ENCODE measurements at places on chromosomes 6 and 20.

- DNase-seq, result no peak
Measured at GRCh38 chr6:105898286-105898685, 187.8 kb upstream of the PRDM1 start.

GRCh38 chr6:88114838-88115237 is 51.3 kb downstream of the CNR1 start:
- no peak for DNase-seq

DNA sequence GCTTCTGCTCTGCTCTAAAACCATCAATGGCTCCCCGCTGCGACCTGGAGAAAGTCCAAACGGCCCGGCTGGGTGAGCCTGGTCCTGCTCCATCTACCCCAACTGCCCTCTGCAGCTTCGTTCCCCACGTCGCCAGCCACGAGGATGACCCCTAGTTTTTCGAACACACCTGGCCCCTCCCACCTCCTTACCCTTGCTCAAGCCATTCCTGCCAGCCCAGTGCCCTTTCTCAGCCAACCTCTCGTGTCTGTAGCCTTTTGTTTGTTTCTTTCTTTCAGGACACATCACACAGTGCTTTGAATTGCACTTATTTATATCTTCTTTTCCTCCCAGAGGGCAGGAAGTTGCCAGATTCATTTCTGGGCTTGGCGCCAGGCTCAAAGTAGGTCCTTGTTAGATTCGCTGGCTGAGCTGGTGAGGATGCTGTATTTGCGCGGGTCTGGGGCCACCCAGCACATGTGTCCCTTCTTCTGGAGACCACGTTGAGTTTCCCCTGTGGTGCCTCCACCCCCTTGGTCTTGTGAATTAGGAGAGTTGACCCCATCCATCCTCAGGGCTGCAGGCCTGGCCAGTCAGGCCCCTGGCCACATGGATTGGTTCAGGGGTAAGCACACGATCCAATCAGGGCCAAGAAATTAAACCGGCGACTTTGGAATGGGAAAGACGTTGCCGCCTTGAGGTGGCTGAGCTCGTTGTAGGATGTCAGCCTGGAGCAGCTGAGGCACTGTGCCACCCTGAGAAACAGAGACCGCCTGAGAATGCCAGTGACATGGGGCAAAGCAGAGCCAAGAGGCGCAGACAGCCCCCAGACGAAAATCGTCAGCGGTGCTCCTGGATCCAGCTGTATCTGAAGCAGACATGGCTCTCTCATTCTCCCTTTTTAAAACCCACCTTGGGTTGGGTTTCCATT is 156.0 kb downstream of the CEBPB start:
- DNase-seq, result peak; percentile 58

DNA sequence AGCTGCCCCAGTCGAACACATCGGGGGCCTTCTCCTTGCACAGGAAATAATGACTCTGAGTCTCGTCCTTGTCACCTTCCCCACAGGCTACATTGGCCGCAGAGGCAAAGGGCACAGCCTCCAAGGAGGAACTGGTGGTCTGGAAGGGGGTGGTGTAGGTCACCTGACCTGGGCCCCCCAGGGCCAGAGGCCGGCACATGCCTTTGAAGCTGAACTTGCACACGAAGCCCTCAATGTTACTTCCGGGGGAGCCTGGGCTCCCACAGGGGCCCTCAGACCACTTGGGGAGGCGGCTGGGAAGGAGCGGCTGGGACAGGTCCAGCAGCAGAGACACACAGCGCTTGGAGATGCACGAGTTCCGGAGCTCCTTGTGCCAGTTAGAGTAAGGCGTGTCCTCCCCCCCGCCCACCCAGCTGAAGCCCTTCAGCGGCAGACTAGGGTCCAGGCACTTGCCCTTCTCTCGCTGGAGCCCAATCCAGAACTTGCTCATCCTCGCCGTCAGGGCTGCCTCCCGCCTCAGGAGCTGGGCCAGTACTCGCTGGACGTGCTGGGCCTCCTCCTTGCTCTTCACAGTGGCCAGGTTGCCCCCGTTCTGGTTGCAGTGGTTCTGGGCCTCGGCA is 578 bp downstream of the CD93 start:
- peak; percentile 41 for DNase-seq

GRCh38 chr6:168136622-168137021 is 57.6 kb upstream of the FRMD1 start:
- no peak for DNase-seq

- no peak for DNase-seq
Measured at GRCh38 chr20:48215536-48215935, 430.3 kb upstream of the SULF2 start.

- no peak for DNase-seq
Measured at GRCh38 chr6:86459978-86460377, 477.4 kb upstream of the HTR1E start.

- DNase-seq, result no peak
Measured at GRCh38 chr6:56328728-56329090, 81.3 kb upstream of the COL21A1 start.

GRCh38 chr6:139600919-139601475 is 226.5 kb upstream of the CITED2 start:
- DNase-seq, result no peak

DNA sequence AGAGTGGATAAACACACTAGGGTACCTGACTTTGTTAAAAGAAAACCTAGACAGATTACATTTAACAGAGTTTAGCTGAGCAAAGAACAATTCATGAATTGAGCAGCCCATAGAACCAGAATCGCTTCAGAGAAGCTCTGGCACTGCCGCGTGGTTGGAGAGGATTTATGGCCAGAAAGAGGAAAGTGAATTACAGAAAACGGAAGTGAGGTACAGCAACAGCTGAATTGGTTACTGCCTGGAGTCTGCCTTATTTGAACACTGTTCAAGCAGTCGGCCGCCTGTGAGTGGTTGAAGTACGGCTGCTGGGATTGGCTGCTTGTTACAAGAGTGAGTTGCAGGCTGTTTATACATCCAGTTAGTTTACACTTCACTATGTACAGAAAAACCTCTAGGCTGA is 253.8 kb upstream of the CDYL start:
- DNase-seq, result peak; percentile 20

- no peak for DNase-seq
Measured at GRCh38 chr6:150646228-150646627, 46.5 kb downstream of the PLEKHG1 start.

DNA sequence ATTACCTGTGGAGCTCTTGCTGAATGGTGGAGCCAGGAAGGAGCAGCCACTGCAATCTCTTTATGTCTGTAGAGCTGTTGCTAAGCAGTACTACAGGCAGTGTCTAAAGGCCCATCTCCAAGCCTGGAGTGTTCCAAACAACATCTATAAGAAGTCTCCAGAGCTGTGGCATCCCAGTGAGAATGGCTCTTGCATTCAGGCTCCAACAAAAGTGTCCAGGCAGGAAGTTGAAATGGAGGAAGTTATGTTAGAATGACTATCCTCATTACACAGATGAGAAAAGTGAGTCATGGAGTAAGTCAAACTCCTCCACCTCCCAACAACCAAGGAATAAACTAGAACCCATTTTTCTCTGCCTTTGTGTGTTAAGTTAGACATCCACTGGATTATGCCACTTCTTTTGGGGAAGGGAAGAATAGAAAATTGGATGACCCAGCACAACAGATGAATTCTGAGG is 288.5 kb upstream of the STXBP5 start:
- peak; percentile 86 for DNase-seq

DNA sequence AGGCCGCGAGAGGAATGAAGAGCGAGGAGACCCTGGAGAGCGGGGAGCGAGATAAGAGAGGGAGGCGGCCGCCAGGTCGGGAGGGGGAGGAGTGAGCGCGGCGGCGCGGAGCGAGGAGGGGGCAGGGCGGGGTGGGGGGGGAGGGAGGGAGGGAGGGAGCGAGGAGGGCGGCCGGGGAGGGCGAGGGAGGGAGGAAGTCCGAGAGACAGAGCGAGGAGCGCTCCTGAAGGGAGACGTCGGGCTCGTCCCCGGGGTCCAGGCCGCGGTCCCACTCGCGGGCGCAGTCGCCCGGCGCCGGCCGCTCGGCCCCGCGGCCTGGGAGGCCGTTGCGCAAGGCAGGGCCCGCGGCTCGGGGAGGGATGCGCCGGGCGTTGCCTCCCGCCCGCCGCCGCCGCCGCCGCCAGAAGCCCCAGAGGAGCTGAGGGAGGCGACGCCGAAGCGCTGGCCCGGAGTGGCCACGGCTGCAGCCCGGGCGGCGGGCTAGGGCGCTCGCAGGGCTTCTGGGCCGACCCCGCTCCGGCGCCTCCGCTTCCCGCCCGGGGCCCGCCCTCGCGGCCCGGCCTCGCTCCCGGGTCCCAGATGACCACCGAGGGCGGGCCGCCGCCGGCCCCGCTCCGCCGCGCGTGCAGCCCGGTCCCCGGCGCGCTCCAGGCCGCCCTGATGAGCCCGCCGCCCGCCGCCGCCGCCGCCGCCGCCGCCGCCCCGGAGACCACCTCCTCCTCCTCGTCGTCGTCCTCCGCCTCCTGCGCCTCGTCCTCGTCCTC is at the start of gene FOXF2:
TSS of gene FOXF2 (plus strand) at position 208 of the 764 bp plus-strand sequence. CDS start at position 580, 372 bp downstream.
- no peak for DNase-seq

- DNase-seq, result no peak
Measured at GRCh38 chr6:117276778-117277316, 11.5 kb downstream of the VGLL2 start.

DNA sequence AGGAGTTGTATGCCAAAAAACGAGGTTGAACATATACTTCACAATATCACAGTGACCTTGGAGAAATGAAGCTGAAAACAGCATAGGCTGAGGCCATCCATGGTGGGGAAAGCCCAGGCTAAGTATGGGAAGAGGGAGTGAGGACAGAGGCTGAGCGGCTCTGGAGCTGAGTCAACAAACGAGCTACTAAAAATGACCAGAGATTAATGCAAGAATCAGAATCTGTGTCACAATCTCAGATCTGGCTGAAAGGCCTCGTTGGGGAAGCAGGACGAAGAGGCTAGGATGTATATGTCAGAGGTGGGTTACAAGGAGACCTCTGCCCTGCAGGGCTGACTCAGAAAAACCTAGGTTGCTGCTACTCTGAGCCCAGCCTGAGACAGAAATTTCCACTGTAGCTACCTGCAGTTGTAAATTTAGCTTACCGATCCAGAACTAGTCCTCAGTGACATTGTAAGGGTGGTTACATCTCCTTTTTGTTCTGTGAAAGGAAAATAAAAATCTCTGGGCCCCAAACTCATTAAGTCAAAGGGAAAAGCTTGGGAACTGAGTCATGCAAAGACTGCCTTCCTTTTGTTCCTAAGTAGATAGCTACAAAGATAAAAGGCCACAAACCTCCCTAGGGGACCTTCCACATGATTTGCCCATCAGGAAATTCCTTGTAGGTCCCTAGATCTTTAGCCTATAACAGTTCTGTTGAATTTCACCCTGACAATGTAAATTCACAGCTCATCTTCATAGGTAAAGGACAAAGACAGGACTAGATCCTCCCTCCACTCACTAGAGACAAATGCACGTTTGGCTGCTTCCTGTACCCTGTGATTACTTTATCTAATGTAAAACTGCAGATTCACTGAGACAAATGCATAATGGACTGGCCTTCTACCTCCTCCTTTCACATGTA is 8.5 kb upstream of the TUBB2A start:
- DNase-seq, result peak; percentile 55

- no peak for DNase-seq
Measured at GRCh38 chr6:126396131-126396530, 56.2 kb downstream of the CENPW start.

- no peak for DNase-seq
Measured at GRCh38 chr6:78324213-78324612, 543.1 kb upstream of the IRAK1BP1 start.

GRCh38 chr6:144140867-144141266 is 9.4 kb upstream of the STX11 start:
- DNase-seq, result no peak

GRCh38 chr6:34195726-34196115 is 41.0 kb upstream of the HMGA1 start:
- DNase-seq, result no peak

DNA sequence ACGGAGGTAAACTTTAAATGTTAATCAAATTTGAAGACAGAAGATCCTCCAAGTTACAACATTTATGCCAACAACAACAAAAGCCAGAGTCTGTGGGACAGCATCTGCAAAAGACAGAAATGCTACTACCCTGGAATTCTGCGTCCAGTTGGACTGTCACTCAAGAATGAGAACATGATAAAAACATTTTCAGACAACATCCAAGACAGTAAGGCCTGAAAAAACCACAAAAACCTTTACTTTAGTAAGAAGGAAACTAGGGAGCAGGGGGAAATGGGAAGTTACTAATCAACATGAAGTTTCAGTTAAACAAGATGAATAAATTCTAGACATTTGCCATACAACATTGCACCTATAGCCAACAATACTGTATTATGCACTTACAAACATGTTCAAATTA is 77.6 kb downstream of the MLIP start:
- DNase-seq, result peak; percentile 28

GRCh38 chr6:167548451-167548850 is 223.6 kb downstream of the TTLL2 start:
- DNase-seq, result no peak

GRCh38 chr6:158417760-158418098 is 105.5 kb downstream of the TULP4 start:
- no peak for DNase-seq

GRCh38 chr20:34713194-34713943 is 9.2 kb downstream of the TP53INP2 start:
- no peak for DNase-seq

DNA sequence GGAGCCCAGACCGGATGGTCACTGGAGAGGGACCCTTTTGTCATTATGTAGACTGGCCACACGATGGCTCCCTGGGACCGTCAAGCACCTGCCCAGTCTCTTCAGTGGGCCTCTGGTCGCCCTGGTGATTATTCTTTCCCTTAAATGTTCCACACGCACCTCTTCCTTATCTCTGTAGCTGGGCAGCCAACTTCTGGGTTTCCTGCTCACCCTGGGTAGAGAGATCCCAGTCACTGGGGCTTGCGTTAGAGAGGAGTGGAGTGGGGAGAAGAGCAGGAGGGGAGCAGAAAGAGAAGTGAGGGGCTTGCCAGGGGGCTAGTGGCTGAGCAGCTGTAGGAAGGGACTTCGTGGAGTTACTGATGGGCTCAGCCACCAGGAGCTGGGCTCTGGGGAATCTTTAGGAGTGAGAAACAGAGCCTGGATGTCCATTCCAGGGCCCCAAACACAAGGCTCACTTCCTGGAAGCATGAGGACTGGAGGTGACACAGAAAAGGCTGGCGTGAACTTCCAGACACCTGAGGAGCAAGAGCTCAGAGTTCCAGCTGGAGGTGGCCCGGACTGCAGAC is 150.1 kb downstream of the DHX35 start:
- no peak for DNase-seq

- DNase-seq, result no peak
Measured at GRCh38 chr20:38325905-38326304, 20.4 kb upstream of the LBP start.
